ENCODE measurements at places on chromosomes 7 and 10.

GRCh38 chr7:81692146-81692905 is 77.5 kb downstream of the HGF start:
- peak; percentile 86 for DNase-seq

DNA sequence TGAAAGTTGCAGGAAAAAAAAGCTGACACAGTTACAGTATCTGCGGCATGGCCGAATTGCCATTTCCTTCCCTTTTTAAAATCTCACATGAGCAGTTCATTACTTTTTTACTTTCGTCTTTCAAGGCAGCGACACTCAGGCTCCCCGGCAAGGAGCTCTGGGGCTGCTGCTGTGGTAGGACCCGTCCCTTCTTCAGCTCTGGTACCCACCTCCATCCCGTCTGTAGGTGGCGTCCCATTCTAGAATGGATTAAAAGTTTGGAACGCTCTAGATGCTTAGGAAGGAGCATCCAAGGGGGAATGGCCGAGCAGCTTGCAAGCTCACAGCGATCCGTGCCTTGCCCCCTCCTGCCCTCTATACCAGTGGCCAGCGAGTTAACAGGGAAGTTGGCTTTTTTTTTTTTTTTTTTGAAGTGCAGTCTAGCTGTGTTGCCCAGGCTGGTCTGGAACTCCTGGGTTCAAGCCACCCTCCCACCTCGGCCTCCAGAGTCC is 22.8 kb upstream of the TTYH3 start:
- DNase-seq: no peak

- DNase-seq: no peak
Observed at GRCh38 chr10:6234371-6234770, 31.6 kb downstream of the PFKFB3 start.

DNA sequence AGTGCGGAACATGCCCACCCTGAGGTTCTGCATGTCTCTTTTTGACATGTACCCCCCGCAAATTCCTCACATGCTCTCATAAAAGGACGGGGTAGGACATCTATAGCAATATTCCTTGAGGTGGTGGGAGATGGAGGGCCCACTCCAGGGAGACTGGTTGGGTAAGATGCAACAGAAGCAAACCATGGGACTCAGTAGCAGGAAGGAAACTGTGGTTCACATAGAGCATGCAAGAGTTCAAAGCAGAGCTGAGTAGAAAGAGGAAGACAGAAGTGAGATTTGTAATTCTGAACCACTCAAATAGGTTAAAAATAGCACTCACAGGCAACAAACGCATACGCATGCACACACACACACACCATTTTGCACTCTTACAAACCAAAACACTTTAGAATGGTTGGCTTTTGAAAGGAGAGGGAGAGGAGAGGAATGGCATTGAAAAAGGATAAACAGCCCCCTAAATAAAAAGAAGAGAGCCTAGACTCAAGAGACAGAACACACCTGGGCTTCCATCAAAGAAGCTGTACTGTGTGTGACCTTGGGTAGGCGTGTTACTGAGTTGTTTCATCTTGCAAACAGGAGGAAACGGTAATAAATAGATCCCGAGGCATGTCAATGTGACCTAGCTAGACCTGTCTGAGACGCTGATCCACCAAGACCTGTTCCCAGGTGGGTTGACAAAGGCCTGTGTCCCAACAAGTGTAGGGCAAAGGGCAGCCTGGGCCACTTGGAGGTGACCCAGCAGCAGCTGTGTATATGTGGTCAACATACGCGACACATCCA is 77.6 kb upstream of the LRRC4 start:
- DNase-seq: no peak

- DNase-seq: peak; percentile 74
Observed at GRCh38 chr10:45509491-45509890, 135.5 kb downstream of the ALOX5 start.

DNA sequence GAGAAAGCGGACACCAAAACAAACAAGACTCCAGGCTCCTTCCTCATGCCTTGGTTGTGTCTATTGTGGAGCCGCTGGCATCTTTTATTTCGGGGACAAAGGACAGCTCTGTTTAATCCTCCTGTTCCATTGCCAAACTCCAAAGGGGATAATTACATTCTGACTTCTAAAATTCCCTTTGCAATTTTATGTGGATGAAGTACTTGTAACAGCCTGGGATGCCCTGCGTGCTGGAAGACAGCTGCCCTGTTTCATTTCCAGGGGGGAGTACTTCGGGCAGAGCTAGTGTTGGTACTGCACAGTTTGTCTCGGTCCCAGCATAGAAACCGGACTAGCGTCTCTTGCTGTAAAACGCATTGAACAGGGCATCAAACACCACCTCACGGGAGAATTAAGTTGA is 90.9 kb downstream of the BAMBI start:
- DNase-seq: no peak

DNA sequence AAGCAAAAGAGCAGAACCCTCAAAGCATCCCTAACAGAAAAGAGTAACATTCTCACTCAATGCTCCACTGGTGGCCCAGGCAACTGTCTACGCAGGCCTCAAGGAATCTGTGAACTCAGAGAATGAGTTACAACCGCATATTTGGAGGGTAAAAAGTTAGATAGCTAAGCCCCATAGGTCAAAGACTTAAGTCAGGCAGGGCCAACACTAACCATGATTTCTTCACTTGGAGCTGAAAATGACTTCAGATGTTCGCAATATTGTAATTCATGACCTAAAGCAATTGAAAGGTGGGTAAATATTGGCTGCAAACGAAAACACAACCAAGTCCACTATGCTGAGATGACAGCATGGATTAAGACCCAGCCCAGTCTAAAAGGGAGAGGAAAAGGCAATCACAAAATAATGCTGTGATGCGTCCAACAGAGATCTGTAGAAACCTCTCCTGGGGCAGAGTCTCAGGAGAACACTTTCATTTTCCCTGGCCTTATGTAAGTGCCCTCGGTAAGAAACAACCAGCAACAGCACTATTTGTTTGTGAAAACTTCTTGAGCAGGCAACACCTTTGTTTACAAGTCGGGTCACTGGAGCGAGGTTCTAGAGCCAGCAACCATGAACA is 176.5 kb downstream of the TNS3 start:
- DNase-seq: no peak

GRCh38 chr10:26438534-26439341 is 597 bp downstream of the APBB1IP start:
- no peak for DNase-seq

- DNase-seq: no peak
Observed at GRCh38 chr7:98203261-98203963, 7.8 kb upstream of the BHLHA15 start.

GRCh38 chr10:129580901-129581300 is 113.9 kb downstream of the MGMT start:
- no peak for DNase-seq

- no peak for DNase-seq
Observed at GRCh38 chr7:73397521-73398281, 35.9 kb upstream of the FZD9 start.

GRCh38 chr7:149714910-149715471 is 58.4 kb downstream of the ZNF467 start:
- no peak for DNase-seq

GRCh38 chr10:120584786-120585185 is 127.8 kb downstream of the PLPP4 start:
- DNase-seq: no peak

- DNase-seq: no peak
Observed at GRCh38 chr7:99120501-99120900, 23.4 kb downstream of the SMURF1 start.

DNA sequence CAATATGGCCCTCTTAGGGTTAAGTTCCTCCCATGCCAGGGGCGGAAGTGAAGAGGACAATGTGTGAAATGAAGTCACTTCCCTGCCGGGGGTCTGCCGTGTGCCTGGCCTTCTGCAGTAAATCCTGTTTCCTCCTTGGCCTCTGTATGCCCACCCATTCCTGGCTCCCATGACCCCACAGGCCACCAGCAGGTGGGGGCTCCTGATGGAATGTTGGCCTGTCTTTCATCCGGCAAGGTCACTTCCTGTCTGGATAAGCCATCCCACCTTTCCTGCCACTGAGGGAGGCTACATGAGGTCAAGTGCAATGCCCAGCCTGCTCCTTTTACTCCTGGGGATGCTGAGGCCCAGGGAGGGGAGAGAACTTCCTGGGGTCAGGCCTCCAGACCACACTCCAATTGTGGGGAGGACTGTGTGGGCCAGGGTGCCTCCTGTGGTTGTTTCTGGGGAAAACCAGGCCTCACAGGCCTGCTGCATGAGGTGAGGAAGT is 22.3 kb downstream of the PALD1 start:
- no peak for DNase-seq

GRCh38 chr10:104735036-104735756 is 94.1 kb downstream of the SORCS3 start:
- DNase-seq: no peak

- no peak for DNase-seq
Observed at GRCh38 chr7:17626235-17626634, 314.1 kb downstream of the SNX13 start.

DNA sequence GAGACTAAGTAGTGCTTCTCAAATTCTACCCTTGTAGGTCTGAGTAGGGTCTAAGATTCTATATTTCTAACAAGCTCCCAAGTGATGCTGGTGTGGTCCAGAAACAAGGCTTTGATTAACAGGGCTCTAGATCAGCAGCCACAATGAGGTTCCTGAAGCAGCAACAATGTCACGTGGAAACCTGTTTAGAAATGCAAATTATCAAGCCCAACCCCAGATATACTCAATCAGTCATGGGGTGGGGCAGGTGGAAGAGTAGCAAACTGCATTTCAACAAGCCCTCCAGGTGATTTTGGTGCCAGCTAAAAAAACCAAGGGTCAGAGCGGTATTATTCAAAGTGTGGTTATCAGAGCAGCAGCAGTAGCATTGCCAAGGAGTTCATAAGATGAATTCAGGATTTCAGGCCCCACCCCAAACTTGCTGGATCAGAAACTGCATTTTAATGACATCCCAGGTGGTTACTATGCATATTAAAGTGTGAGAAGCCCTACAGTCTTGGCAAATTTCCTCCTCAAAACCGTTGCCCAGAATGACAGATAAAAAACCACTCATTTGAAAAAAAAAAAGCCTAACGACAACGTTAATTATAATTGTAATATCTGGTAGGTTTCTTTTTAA is 199.2 kb downstream of the AHR start:
- peak; percentile 43 for DNase-seq

GRCh38 chr7:108158776-108159175 is 28.6 kb upstream of the LAMB4 start:
- DNase-seq: peak; percentile 79

- DNase-seq: peak; percentile 56
Observed at GRCh38 chr7:117127585-117128168, 174.4 kb downstream of the ST7 start.

- no peak for DNase-seq
Observed at GRCh38 chr7:7098280-7098818, 84.0 kb upstream of the C1GALT1 start.

DNA sequence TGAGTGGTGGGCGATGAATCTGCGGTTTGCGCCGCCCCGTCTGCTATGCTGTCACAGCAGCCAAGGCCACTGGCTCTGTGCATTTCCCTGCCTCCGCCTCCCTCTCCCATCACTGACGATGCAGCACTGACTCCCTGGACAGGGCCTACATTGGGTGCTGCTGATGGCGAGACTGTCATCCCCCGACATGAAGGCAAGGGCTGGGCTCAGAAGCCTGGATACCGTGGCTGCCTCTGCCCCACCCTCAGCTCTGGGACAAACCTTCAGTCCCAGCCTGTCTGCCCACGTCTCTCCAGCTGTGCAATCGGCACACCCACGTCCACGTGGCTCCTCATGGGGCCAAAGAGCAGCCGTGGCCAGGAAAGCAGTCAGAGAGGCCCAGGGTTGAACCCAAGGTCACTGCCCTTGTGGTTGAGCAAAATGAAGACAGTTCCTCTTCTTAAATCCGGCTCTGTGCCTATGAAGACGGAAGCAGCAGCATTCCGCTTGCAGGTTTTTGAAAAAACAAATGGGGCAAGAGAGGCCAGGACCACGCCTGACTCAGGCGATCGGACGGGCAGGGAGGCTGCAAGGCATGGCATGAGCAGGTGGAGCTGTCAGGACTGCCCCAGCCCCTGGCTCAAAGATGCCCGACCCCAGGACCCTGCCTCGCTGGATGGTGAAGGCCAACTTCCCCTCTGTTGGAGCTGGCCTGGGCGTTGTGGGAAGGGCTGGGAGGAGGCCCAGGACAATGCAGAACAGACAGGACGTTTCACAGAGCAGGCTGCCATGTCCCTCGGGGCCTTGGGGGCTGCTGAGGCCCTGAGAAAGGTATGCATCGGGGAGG is 517.5 kb downstream of the DNAJB6 start:
- no peak for DNase-seq

GRCh38 chr10:53108317-53108934 is 335.8 kb upstream of the MBL2 start:
- DNase-seq: peak; percentile 42

DNA sequence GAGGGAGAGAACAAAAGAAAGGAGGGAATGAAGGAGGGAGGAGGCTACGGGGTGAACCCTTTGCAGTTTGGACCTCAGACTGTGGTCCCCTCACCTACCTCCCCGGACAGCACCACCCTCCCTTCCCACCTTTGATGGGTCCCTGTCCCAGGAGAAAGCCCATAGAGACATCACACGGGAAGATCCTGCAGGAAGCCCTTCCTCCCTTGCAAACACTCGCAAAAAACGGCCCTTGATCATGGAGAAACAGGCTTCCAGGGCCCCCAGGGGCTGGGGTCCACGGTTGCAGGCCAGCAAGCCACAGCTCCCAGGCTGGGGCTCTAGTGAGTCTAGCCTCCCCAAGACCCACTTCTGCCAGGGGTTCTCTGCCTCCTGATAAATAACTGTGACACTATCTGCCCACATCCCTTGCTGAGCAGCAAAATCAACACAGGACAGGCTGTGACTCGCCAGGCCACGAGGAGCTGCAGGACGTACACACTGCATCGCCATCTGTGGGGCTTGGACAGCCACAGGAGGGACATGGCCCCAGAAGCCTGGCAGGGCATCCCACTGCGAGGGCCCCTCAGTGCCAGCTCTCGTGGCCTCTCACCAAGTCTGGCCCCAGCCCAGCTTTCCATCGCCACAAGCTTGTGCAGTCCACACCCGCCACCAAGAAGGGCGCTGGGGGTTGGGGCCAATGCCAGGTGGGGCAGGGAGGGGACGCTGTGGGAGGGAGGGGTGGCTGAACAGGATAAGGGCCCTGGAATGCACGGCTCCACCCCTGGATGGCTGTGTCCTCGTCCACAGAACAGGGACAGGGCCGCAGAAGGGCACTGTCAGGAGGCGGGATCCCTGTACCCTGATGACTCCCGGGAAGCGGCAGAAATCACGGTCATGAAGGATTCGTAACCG is 34.2 kb downstream of the PDGFA start:
- peak; percentile 72 for DNase-seq

GRCh38 chr7:112362731-112363131 is 87.5 kb upstream of the IFRD1 start:
- DNase-seq: no peak

DNA sequence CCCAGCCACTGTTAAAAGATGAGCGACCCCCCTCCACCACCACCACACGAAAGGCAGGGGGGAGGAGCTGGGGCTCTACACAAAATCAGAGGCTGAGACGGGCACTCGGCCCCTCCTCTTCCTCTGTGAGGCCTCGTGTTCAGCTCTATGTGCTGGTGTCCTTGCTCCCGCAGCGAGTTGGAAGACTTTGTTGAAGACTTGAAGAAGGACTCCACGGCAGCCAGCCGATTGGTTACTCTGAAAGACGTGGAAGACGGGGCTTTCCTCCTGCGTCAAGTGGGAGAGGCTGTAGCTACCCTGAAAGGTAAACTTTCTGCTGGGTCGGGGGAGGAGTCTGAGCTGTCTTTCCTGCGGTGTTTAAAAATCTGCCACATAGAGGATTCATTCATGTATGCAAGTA is 203.7 kb downstream of the ARHGAP21 start:
- DNase-seq: no peak
